MCF 10A (cell line): ENCODE measurements at places on chromosomes 13 and 19. TPM values are rescaled to one million over a fixed set of nuclear protein-coding genes. Genes with fewer than 3 reads are reported as not detected.

Gene ZNF554
- total RNA-seq = 3.1 and 4.0 TPM in 2 replicates

Gene GRIN3B
- not detected in 2 replicates for total RNA-seq

Gene CDADC1
- 8.0 and 9.4 TPM in 2 replicates for total RNA-seq

Gene CCL25
- total RNA-seq = not detected in 2 replicates

Gene SIGLEC6
- not detected in 2 replicates for total RNA-seq

GRCh38 chr13:45827318-45827717 lies 24.2 kb downstream of the SIAH3 start:
- DNase-seq = peak; percentile 6
- H3K36me3 ChIP-seq = no peaks in the 10 kb centered on the region
- H3K4me3 ChIP-seq = no peak overlapping the region
- no peak overlapping the region for H3K27ac ChIP-seq

DNA sequence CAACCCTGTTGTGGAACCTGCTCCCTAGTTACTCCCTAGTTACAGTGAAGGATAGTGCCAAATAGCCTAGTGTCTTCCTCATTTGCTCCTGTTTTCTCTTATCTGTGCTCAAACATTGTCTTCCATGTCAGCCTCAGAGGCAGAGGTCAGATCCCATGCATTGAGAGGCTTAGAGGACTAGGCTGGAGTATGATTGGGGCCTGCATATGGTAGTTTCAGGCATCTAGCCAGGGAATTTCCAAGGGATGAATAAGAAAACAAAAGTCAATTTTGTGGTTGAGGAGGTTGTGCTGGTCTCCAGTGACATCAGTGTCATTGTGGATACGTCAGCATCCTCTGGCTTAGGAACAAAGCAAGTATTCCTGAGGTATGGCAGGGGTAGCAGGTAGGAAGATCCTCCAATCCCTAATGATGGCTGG lies 9.4 kb downstream of the ZNF546 start:
- peaks cover 6% of the 10 kb centered on the region for H3K4me1 ChIP-seq
- no peak overlapping the region for H3K27ac ChIP-seq

GRCh38 chr13:46684287-46685001 lies 112.5 kb downstream of the ESD start:
- peaks cover 17% of the 10 kb centered on the region for H3K36me3 ChIP-seq
- H3K27me3 ChIP-seq = no peaks in the 10 kb centered on the region
- DNase-seq = no peak
- H3K4me1 ChIP-seq = no peaks in the 10 kb centered on the region

GRCh38 chr13:97567510-97568243 lies 133.7 kb downstream of the RAP2A start:
- H3K36me3 ChIP-seq = no peaks in the 10 kb centered on the region
- DNase-seq = peak; percentile 90
- no peaks in the 10 kb centered on the region for H3K27me3 ChIP-seq
- peak overlapping the region; percentile 18 for H3K4me3 ChIP-seq

- no peak overlapping the region for H3K27ac ChIP-seq
- peaks cover 15% of the 10 kb centered on the region for H3K4me1 ChIP-seq
- no peak overlapping the region for H3K4me3 ChIP-seq
- H3K27me3 ChIP-seq = no peaks in the 10 kb centered on the region
- H3K36me3 ChIP-seq = peaks cover 8% of the 10 kb centered on the region
Measured at GRCh38 chr19:45587873-45588272, 3.3 kb upstream of the OPA3 start.

- no peaks in the 10 kb centered on the region for H3K4me1 ChIP-seq
- DNase-seq = no peak
- no peaks in the 10 kb centered on the region for H3K27me3 ChIP-seq
- no peak overlapping the region for H3K4me3 ChIP-seq
Measured at GRCh38 chr13:113176280-113176679, 17.8 kb downstream of the PROZ start.

- no peak overlapping the region for H3K4me3 ChIP-seq
- no peaks in the 10 kb centered on the region for H3K36me3 ChIP-seq
- H3K27ac ChIP-seq = no peak overlapping the region
- no peaks in the 10 kb centered on the region for H3K4me1 ChIP-seq
- H3K27me3 ChIP-seq = no peaks in the 10 kb centered on the region
Measured at GRCh38 chr13:35208587-35208986, 266.5 kb downstream of the NBEA start.
